Motor neuron (in vitro differentiated cells): ENCODE measurements at places on chromosomes 7 and 10. TPM values are rescaled to one million over a fixed set of nuclear protein-coding genes. Genes with fewer than 3 reads are reported as not detected.

GRCh38 chr7:142357953-142358520 is 100.2 kb upstream of the PRSS58 start:
- peak; percentile 95 for ATAC-seq

Gene TDRD1
- 0.15 and 0.18 TPM in 2 replicates for total RNA-seq

Gene POLR2J2
- total RNA-seq, result 0.73 and 1.5 TPM in 2 replicates

Gene PRLHR
- 1.1 TPM in 1 of 2 replicates, not detected in the other for total RNA-seq

DNA sequence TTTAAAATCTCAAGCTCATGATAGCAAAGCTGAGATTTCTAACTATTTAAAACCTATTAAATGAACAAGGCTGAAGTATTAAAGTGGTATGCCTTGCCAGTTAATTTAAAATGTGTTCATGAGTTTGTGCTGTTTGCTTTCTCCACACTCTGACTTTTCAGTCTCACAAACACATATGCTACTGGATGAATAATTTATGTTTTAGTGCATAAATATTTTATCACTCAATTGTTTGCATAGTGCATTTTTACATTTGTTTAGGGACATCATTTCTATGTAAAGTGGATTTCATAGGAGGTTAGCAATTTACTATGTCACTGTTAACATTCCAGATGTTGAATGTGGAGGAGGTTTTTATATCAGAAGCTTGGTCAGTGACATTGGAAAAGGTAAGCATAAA is 36.0 kb downstream of the TRUB1 start:
- no peak for ATAC-seq

DNA sequence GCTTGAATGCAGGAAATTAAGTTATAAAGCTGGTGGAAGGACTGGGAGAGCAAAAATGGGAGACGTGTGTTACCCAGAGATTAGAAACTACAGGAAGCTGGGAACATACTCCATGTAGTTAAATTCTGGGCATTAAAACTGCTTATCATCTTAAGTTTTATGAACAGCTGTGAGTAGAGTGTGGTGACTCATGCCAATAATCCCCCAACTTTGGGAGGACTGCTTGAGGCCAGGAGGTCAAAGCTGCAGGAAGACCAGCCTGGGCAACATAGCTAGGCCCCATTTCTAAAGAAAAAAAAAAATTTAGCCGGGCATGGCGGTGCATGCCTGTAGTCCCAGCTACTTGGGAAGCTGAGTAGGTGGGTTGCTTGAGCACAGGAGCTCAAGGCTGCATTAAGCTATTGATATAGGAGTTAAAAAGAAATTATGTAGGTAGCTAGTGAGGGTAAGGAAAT is 56.2 kb upstream of the SEPHS1 start:
- no peak for ATAC-seq

Gene STEAP2
- 8.6 and 9.4 TPM in 2 replicates for total RNA-seq

DNA sequence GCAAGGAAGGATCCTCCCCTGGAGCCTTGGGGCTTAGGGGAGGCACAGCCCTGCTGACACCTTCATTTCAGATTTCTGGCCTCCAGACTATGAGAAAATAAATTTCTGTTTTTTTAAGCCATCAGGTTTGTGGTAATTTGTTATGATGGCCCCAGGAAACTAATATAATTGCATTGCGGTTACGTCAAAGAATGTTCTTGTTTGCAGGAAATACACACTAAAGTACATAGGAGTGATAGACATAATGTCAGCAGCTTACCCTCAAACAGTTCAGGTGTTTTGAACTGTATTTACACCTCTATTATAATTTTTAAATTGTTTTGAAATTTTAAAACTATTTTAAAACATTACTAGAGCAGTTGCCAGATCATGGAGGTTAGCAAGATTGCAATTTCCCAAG is 12.6 kb upstream of the FHIP2A start:
- ATAC-seq, result no peak

GRCh38 chr7:27842851-27843250 is 102.9 kb downstream of the TAX1BP1 start:
- ATAC-seq, result no peak

Gene BEND7
- 40.4 and 44.0 TPM in 2 replicates for total RNA-seq

- no peak for ATAC-seq
Observed at GRCh38 chr10:61343796-61344195, 109.4 kb downstream of the TMEM26 start.

GRCh38 chr7:90944021-90944420 is 320.2 kb upstream of the FZD1 start:
- no peak for ATAC-seq

DNA sequence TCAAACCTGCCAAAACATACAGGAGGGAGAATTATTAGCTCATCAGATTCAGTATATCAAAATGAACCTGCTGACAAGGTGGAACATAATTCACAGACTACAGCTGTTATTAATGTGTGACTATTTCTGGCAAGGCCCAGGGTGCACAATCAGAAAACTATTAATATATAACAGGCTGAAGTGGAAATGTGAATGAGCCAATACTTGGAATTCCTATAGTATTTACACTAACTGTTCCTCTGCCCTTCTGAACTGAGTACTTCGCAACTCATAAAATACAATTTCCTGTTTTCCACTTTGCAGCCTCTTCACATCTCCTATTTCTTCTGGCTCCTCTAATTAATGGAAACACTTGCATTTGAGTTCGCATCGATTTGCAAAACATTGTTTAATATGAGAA is 330.8 kb downstream of the DPP6 start:
- no peak for ATAC-seq

DNA sequence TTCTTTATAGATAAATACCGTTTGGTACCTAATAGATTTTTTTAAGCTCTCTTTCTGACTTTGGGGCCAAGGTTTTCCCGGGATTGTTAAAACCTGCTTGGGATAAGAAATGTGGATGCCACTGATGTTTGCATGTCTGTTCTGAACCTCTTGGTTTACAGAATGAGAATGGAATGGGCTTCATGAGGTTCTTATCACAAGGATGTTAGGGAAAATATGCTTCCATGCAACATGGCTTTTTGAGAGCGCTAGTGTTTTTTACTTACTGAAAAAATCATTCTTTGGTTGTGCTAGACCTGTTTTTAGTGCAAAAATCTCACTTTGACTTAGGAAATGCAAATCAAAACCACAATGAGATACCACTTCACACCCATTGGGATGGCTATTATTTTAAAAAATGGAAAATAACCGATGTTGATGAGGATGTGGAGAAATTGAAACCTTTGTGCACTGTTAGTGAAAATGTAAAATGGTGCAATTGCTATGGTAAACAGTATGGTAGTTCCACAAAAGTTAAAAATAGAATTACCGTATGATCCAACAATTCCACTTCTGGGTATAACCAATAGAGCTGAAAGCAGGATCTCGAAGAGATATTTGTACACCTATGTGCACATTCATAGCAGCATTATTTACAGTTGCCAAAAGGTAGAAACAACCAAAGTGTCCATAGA is 38.9 kb downstream of the TSPAN14 start:
- ATAC-seq, result no peak

Gene SCIN
- total RNA-seq, result 1.2 and 1.4 TPM in 2 replicates

Gene PIP
- total RNA-seq, result not detected in 2 replicates

- ATAC-seq, result no peak
Observed at GRCh38 chr10:3622845-3623621, 162.0 kb downstream of the KLF6 start.

Gene TAS2R41
- not detected in 2 replicates for total RNA-seq

Gene WNT16
- 0.22 and 0.50 TPM in 2 replicates for total RNA-seq

DNA sequence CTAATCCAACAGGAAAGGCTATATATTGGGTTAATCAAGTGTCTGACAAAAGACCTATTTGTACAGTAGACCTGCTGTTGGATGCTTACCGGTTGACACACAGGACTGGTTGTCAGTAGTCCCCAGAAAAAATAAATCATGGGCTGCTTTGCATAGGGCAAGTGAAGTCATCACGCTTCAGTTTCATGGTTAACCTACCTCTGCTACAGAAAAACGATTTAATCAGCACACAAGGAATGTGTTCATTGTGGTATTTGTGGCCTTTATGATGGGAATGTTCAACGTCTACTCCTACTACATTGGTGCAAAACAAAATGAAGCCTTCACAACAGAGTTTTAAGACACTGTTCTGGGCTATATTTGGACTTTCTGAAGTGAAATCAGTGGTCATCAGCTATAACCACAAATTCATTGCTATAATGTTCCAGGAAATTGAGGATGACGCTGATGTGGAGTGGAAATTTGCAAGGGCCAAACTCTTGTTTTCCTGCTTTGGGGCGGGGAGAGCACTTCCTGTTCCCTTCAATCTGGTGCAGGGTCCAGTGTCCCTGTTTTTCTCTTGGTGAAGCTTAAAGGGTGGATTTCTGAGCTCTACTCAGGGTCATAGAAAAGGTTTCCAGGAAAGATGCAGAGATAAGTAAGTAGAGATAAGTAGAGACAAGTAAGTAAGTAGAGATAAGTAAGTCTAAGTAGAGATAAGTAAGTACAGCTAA is 39.3 kb upstream of the GGCT start:
- ATAC-seq, result peak; percentile 83

GRCh38 chr7:47945261-47946015 is 2.8 kb downstream of the PKD1L1 start:
- ATAC-seq, result peak; percentile 59

DNA sequence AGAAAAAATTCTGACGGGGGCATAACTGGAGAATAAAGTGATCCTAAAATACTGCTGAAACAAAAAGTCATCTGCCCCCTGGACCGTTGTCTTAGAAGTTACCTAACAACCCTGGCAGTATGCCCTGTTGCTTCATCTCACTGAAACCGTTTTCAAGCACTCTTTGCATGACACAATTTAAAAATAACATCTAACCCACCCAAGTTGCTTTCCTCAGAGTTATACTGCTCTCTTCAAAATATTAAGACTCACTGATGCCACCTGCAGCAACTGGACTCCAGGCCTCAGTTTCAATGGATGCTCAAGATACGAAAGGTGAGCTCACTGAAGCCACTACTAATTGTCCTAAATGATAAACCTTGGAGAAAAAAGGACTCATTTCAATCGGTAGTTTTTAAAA is 57.4 kb downstream of the CDK6 start:
- ATAC-seq, result peak; percentile 64

DNA sequence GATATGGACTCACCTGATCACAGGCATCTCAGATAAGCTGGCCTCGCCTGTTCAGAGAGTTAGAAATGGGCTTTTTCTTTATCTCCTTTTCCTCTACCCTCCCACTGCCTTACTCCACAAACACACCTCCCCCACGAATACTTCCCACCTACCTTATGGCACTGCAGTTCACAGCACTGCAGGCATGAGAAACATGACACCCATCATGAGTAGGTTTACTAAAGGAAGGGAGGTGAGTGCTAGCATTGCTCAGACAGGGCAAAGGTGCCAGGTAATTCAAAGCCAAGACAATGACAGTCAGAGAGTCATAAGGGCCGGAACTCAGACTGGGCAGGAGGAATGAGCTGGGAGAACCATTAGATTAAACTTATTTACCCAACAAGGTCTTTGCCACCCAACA is 220.6 kb downstream of the FAM107B start:
- ATAC-seq, result no peak

Gene SEC61G
- total RNA-seq, result 344 and 417 TPM in 2 replicates

Gene PPP1R3C
- 38.6 and 41.6 TPM in 2 replicates for total RNA-seq
